Prostate gland (tissue), 2 donors: ENCODE measurements at places on chromosomes 6 and 20. TPM values are rescaled to one million over a fixed set of nuclear protein-coding genes. Genes with fewer than 3 reads are reported as not detected.

BMP5 gene
- total RNA-seq, result 2.1 TPM

DNA sequence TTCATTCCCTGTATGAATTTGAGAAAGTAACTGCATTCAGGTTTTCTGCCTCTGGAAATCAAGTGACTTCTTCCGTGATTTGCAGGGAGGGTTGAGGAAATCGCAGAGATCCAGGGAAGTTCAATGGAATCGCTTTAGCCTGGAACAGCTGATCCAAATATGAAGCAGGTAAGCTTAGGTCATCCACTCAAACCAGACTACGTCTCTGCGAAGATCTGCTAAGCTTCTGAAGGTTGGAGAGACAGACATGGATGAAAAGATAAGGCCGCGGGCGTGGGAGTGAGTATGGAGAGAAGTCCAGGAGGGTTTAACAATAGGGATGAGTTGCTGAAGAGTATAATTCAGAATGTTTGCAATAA is 34.2 kb upstream of the BTN3A2 start:
- no peak for DNase-seq

GRCh38 chr6:123321020-123321419 is 315.7 kb downstream of the TRDN start:
- no peak for DNase-seq

GRCh38 chr6:30679765-30680535 is 6.5 kb downstream of the PPP1R18 start:
- DNase-seq, result no peak

MICB gene
- 5.5 TPM for total RNA-seq

- no peak for DNase-seq
Observed at GRCh38 chr6:113376847-113377165, 480.3 kb upstream of the MARCKS start.

RBPJL gene
- total RNA-seq, result not detected

HLA-DQB2 gene
- not detected for total RNA-seq

- DNase-seq, result no peak
Observed at GRCh38 chr6:5937936-5938706, 68.6 kb downstream of the NRN1 start.

GRCh38 chr6:43770372-43771209 is 580 bp downstream of the VEGFA start:
- peak; percentile 55 for DNase-seq

TMC2 gene
- total RNA-seq, result 0.23 TPM

EDN1 gene
- total RNA-seq, result 15.6 TPM

GRCh38 chr6:144886682-144887081 is 601.5 kb downstream of the UTRN start:
- no peak for DNase-seq

GRCh38 chr20:32057656-32058184 is 5.7 kb downstream of the HCK start:
- DNase-seq, result no peak

GRCh38 chr6:33080127-33081089 is 4.6 kb downstream of the HLA-DPB1 start:
- DNase-seq, result peak; percentile 56

E2F1 gene
- 2.0 TPM for total RNA-seq
